ENCODE measurements at places on chromosomes 3 and 15. TPM values are rescaled to one million over a fixed set of nuclear protein-coding genes. Genes with fewer than 3 reads are reported as not detected.

PYGO1 gene
- 8.5 TPM for total RNA-seq

SLC28A2 gene
- total RNA-seq: not detected

DNA sequence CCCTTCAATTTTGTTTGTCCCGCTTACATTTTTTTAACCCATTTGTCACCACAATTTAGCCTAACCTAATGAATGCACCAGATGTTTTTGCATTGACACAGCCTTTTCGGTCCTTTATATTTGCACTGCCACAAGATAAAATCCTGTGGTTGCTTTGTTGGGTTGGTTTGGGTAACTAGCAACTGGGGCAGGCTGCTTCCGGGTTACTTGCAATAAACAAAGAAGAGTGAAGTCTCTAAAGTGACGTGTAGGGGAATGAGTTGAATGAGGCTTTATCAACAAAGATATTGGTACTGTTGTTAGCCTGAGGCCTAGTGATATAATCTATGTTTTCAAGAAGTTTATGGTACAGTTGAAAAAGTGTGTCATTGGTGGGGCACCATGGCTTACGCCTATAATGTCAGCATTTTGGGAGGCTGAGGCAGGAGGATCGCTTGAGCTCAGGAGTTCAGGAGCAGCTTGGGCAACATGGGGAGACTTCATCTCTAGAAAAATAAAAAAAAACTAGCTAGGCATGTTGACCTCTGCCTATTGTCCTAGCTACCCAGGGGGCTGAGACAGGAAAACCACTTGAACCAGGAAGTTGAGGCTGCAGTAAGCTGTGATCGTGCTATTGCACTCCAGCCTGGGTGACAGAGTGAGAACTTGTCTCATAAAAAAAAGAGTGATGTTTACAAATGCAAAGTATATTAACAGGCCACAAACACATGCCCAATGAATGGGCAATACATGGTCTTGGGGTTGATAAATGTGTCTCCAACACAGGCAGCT, 121.8 kb downstream of the OXSM start:
- H3K4me1 ChIP-seq: no peaks in the 10 kb centered on the region
- H3K36me3 ChIP-seq: no peaks in the 10 kb centered on the region
- no peak overlapping the region for H3K27ac ChIP-seq

DNA sequence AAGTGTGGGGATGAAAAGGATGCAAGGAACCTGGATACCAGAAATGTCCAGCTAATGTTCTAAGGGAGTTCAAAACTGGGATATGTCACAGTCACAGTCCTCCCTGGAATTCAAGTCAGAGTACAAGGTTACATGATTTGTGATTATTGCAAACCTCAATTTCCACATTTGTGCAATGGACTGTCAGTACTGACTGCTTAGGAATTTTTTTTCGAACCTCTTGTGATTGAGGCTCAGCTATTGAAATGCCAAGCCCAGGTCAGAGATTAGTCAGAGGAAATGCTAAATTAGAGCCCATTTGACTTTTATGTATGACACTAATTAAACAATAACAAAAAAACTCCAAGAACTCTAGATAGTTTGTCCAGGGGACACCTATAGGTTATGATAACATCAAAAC, 210.2 kb downstream of the THSD4 start:
- no peaks in the 10 kb centered on the region for H3K36me3 ChIP-seq
- H3K4me3 ChIP-seq: no peak overlapping the region
- no peak for DNase-seq

GRCh38 chr15:89693091-89693490, 2.5 kb downstream of the WDR93 start:
- no peak overlapping the region for H3K4me3 ChIP-seq
- H3K27me3 ChIP-seq: no peaks in the 10 kb centered on the region
- no peaks in the 10 kb centered on the region for H3K36me3 ChIP-seq
- no peak for DNase-seq
- no peak overlapping the region for H3K27ac ChIP-seq
- peaks cover 8% of the 10 kb centered on the region for H3K4me1 ChIP-seq

All from breast epithelium (tissue), 4 donors.